ENCODE measurements at places on chromosomes 4 and X.

DNA sequence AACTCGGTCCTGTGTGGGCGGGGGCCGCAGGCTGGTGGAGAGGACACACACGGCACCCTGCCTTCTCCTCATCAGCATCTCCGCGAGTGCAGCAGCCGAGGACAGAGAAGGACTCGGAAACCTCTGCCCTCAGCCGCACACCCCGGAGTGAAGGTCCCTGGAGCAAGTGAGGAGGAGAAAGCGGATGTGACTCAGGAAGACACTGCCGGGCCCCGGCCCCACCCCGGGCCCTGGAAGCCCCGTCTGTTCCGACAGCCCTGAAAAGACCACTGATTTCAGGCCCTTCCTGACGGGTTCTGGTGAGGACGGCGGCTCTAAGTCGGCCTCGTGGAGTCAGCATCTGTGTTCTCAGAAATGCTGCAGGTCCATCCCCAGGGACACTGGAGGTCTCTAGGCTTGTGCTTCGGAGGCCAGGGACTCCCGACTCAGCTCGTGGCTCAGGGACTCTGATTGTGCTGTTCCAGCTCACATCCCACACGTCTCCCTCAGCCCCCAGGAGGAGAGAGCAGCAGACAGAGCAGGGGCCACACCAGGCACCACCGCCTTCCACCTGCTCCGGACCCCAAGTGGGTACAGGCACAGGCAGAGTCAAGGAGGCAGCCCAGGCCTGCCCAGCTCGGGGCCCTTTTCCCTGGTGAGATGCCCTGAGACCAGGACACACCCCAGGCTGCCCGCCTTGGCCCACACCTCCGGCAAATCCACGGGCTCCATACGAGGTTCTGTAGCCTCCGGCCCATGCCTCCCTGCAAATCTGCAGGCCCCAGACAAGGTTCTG lies 134.5 kb upstream of the NKX1-1 start:
- peak; percentile 45 for DNase-seq

- DNase-seq = peak; percentile 48
Measured at GRCh38 chr4:84681486-84682274, 98.8 kb downstream of the CDS1 start.

DNA sequence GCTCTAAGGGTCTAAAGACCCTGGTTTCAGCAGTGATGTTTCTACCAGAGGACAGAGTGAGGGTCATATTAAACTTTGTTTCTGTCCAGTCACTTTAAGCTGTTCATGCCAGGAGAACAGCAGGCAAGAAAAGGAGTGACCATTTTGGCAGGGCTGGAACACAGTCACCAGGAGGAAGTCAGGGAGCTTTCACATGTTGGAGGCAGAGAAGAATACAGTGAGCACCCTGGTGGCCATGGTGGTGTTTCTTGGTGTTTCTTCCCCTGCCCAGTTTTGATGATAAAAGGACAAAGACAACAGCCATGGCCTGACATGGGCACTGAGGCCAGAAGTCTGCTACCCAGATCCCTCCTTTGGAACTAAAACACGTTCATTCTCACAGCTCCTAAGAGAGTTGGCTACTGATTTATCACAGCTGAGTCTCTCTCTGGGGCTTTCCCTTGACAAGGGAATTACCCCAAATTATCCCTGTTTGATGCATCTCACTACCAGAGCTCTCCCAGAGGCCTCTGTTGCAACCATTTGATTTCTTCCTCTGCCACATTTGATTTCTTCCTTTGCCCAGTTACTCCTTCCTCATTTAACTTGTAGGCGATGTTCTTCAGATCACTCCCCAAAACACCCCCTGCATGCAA lies 106.4 kb upstream of the NWD2 start:
- no peak for DNase-seq

- DNase-seq = no peak
Measured at GRCh38 chr4:87049508-87049907, 114.7 kb downstream of the AFF1 start.

GRCh38 chr4:189511581-189511980 lies 429.1 kb upstream of the FRG1 start:
- no peak for DNase-seq

- DNase-seq = no peak
Measured at GRCh38 chr4:182286931-182287330, 43.7 kb downstream of the TENM3 start.

DNA sequence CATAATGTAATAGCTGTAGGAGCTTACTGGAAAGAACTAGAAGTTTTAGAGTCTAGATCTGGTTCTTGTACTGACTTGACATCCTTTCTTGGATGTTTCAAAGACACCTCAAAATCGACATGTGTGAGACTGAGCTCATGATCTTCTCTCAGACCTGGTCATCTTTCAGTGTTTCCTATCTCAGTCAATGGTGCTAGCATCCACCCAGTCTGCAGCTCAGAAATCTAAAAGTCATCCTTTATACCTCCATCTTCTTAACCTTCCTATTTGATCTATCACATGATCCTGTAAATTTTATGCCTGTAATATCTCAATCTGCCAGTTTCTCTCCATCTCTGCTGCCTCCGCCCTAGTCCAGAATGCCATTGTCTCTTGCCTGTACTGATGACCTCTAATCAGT lies 301.9 kb upstream of the PITX2 start:
- DNase-seq = no peak

DNA sequence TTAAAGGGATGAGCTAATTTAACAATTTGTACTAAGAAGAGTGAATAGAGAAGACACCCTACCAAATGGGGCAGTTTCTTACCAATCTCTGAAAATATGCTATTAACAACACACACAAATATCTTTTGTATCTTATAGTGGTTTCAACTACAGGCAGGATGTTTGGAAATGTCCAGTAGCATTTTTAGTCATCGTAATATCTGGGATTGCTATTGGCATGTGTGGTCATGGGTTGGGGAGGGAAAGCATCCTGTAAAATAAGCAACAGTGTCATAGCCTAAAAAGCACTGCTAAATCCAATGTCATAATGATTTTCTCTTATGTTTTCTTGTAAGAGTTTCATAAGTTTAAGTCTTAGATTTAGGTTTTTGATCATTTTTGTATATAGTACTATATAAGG lies 29.3 kb upstream of the ABCG2 start:
- no peak for DNase-seq

DNA sequence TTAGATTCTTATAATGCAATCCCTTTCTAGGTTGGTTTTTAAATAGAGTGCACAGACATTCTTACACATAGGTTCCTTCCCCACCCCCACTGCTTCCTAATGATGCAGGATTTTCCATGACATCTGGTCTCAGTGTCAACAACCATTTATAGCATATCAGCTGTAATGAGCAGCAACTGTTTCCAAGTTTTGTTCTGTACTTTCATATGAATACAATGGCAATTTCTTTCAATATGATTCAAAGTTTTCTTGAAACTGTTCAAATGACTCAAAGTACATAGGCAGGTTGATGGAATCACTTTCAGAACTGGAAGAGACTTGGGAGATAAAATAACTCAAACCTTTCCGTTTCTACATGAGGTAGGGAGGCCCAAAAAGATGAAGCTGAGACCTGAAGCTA lies 220.7 kb downstream of the CAMK2D start:
- no peak for DNase-seq

GRCh38 chr4:69860521-69861298 lies 765 bp upstream of the SULT1E1 start:
- DNase-seq = no peak

DNA sequence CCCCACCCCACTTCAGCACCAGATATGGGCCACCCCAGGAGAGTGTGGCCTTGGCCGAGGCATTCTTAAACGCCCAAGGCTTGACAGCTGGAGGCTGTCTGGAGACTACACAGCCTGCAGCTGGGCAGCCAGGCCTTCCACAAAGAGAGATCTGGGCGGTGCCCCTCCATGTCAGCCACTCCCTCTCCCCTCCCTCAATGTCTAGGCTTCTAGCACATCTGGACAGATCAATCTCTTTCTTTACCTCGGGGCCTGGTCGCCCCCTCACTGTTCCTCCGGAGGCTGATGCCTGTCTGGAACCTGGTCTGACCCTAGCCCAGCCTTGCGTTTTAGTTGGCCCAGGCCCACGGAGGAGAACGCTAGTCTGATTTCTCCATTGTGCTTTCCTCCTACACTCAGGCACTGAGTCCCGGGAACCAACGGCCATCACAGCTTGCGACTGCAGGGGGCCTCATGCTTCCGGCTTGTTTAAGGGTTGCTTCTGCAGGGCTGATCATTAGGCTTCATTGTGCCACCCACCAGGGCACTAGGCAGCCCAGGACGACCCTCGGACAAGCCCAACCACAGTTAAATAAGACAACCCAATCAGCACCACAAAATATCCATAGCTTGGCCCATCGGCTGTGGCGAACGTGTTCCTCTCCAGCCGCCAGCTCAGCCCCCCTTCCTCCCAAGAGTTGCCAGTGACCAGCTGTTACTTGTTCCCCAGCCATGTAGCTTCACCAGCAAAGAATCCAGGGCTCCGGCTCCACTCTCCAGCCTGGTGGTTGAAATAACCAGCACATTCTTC lies 200.6 kb downstream of the BCOR start:
- peak; percentile 76 for DNase-seq

DNA sequence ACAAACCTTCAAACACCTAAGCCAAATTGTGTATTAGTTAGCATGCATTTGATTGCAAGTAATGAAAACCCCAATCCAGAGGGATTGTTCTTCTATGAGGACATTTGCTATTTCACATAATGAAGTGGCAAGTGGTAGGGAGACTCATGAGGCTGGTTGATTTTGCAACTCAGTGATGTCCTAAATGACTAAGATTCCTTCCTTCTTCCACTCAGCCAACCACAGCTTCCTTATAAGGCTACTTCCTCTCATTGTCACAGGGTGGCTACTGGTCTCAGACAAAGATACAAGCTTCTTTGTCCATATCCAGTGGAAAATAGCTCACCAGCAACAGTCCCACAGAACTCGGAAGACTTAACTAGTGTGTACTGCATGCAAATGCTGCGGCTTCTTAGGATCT lies 5.3 kb upstream of the OTC start:
- DNase-seq = peak; percentile 86

- DNase-seq = no peak
Measured at GRCh38 chr4:123359449-123360315, 36.9 kb upstream of the SPRY1 start.

DNA sequence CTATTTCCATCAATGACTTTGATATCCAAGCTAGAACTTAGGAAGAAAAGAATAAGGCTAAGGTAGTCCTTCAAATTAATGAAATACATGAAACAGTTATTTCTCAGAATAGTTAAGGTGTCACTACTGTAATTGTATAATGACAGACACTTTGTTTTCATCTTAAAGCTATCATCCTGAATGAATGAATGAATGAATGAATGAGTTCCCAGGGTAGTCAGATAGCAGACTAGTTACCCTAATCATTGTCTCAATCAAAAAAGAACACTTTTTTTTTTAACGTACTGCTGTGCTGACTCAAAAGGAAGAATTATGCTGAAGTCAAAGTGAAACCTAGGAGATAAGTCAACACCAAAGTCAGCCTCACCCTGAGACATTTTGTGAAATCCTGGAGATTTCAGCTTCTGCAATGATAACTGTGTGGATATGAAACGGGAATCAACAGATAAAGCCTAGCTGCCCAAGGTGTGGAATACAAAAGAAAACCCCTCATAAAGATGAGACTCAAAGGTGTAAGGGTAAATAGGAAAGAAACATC lies 68.3 kb upstream of the CNKSR2 start:
- DNase-seq = no peak

GRCh38 chr4:184320631-184321030 lies 103.0 kb upstream of the ENPP6 start:
- DNase-seq = no peak
